ENCODE measurements at places on chromosomes 6 and 20.

- DNase-seq: no peak
These were observed 107.9 kb downstream of the BANF2 start for GRCh38 chr20:17807651-17808050.

DNA sequence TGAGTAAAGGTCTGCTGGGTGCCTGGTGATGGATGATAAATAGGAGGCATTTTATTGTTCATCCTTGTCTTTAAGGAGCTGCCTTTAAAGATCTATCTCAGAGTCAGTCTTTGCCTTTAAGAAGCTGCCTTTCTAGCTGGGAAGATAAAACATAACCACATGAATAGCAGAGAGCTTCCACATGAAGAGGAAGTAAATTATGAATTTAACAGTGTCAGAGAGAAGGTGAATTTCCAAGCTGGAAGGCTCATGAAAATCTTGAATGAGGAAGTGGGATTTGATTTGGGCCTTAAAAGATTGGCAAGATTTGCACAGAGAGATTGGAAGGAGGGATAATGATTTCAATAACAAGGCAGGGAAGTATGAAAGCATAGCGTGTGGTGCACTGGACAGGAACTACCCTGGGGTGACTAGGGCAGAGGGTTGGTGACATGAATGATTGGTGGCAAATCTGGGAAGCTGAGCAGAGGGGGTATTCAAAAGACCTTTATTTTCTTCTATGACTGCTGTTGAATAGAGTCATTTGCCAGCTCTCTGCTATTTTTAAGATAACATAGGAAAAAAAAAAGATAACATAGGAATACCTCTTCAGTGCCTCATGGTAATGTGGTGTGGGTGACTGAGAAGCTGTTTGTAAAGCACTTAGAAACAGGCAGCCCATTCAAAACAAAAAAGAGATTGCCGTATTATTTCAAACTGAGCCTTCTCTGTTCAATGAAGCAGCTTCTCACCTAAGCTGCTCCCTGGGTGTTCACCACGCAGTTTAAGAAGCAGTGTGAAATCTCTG lies 591.6 kb downstream of the PKHD1 start:
- no peak for DNase-seq

- DNase-seq: no peak
These were observed 32.8 kb upstream of the ENPP5 start for GRCh38 chr6:46203391-46204177.

DNA sequence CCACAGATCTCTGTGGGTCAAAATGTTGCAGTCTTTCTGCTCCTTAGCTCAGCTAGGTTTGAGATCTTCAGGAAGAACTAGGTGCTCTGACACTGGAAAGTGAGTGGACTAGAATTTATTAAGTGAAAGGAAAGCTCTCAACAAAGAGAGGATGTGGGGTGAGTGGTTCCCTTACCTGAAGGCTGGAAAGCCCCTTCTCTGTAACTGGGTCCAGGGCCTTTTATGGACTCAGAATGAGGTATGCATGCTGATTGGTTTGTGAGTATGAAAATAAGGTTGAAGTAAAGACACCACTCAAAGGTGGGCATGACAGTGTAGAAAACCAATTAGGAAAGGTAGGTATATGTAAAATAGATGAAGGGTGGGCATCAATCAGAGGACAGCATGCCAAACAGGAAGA lies 485.5 kb downstream of the CD109 start:
- DNase-seq: no peak

DNA sequence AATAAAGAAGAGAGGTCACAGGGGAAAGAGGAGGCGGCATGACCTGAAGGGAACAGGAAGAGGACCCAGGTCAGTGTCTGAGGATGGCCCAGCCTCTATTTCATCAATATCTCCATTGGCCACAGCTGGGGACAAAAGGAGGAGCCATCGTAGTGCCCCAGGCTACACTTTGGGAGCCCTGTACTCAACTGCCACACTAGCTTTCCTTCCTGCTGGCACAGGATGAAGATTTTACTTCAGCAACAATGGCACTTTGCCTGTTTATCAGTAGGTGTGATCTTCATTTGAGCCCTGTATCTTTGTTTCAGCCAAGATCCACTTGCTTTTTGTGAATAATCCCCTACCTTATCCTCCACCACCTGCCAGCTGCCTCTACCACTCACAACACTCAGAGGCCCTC lies 35.4 kb upstream of the RCAN2 start:
- no peak for DNase-seq

DNA sequence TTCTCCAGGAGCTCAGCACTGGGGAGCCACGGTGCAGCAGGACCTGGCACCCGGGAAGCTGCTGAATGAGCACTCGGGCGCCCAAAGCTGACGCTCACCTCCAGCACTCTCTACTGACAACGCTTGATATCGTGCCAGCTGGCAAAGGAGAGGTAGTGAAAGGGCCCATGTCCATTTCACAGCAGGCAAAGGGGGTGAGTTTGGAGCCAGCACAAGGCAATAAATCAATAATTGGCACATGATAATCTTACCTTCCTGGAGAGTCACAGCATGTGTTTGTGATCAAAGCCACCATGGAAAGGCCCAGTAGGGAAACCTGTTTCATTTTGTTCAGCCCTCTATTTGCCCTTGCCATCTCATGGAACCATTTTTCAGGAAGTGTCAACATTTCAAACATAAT lies 23.3 kb upstream of the SMIM26 start:
- DNase-seq: no peak

DNA sequence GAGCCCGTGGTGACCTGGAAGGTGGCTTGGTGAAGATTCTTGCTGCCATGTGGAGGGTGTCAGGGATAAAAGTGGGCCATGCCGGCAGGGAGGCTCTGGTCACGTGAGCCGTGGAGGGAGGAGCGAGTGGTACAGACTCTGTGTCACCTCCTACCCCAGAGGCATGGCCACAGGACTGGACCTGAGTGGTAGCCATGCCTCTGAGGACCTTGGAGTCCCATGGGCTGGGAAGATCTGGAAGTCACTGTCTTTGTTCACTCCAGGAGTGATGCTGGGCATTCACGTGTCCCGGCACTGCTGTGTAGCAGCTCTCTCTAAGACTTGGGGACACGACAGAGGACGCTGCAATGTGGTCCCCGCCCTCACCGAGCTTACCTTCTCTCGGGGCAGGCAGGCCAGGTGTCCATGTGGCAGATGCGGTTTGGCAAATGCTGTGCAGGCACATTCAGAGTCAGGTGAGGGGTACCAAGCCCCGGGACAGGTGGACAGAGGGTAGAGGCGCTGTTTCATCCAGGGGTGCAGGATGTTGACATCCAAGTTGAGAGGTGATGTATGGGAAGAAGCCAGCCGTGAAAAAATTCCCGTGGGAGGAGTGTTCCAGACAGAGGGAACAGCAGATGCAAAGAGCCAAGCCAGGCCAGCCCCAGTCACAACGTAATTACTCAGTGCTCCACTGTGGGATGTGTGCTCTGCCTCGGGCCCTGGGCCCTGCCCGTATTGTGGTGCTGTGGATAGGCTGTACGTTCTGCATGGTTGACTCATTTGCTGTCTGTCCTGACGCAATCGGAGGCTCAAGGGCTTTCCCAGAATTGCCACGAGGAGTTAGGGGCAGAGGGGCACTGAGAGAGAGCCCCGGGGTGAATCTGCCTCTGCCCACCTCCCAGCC lies 307.8 kb downstream of the TAF4 start:
- no peak for DNase-seq

GRCh38 chr6:169841907-169842606 lies 90.6 kb downstream of the ERMARD start:
- DNase-seq: no peak

DNA sequence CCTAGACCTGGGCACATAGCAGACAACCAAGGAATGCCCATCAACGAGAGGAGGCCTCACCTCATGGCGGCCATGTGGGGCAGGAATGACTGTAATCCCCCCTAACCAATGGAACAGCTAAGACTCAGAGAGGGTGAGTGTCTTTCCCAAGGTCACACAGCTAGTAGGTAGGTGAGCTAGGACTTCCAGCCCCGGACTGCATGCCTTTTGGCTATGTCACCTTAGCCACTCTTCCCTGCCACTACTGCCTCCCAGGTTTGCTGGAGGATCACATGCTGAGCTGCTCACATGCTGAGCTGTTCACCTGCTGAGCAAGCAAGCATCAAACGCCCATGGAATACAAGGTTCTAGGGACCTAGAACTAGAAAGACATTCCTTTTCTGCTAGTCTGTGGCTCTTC lies 188.5 kb upstream of the PMEPA1 start:
- no peak for DNase-seq

DNA sequence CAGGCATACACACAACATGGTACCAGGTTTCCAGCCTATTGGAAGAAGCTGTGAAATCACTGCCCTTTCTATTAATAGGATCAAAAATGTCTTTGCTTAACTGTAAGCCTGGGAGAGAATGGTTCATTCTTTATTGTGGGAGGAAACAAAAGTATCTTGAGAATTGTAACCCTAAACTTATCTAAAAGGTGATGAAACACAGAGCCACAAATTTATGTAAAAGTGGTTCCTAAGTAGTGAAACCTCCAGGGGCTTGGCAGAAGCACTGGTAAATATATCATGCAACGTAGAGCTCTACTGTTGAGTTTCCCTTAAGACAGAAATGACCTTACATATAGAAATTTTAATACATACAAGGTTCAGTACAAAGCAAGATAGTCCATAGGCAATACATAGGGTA lies 17.2 kb upstream of the NOX3 start:
- DNase-seq: no peak

DNA sequence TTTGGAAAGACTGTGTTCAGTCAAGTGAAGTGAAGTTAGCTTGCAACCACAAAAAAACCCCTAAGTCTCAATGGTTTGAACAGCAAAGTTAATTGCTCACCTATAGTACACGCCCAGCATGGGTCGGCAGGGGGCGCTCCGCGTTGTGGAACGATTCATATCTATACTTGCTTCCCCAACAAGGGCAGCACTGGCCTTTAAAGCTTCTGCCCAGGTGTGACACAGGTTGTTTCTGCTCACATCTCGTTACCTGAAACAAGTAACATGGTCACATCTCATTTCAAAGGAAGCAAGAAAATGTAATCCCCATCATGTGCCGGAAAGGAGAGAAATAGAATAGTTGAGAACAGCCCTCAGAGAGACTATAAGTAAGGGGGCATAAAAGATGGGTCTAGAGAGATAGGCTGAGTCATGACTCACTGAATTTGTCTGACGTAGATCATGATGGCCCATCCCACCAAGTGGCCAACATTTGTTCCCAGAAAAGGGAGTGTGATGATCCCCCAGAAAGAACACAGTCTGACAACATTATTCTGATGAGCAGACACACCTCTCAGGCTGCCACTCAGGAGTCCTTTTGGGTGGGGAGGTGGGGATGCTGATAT lies 29.0 kb downstream of the HNF4A start:
- no peak for DNase-seq

DNA sequence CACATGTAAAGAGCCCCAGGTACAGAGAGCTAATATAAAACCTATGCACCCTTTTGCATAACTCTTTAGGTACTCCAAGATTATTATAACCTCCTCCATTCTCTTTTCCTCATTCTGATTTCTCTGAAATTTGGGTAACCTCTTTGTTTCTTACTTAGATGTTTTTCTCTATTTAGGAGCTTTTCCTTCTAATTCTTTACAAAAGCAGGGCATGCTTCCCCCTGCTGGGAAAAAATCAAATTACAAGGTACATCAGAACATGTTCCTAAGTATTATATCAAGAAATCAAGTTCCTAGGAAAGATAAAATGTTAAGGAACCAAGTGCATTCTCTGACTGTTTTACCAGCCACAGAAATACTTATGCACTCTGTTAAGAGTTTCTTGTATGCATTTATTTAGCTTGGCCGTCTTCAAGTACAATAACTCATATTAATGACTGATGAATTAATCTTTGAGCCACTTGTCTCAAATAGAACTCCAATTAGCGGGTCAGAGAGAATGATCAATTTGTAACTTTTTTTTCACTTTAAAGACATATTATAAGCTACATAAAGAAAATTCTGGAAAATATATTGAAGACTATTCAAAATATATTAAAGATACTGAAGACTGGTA lies 2.1 kb downstream of the KHDRBS2 start:
- no peak for DNase-seq

DNA sequence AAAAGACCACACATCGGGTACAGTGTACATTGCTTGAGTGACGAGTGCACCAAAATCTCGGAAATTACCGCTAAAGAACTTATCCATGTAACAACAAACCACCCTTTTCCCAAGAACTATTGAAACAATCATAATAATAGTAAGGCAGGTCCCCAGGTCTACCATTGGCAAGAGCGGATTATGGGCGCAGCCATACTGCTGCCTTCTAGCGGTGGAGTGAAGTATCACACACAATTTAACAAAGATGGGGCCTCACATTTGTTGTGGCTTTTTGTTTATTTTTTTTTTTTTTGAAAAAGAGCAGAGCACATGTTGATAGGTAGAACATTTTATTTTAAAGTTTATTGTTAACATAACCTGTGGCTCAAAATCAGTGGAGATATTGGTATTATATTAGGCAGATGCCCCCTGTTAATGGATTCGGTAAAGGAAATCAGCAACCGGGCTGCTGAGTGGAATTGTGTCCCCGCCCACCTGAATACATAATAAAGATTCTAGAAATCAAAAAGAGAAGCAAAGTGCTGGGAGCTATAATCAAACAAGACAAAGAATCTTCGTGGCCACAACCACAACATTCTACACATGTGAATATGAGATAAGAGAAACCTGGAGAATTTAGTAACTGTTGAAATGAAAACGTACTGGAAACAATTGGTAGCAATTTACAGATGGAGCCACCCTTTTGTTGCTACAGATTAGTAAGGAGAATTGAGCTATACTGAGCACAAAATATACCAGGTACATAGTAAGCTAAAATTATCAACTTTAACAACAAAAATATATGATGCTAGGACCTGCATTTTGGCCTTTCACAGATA lies 94.2 kb upstream of the EXOC2 start:
- DNase-seq: no peak

GRCh38 chr6:163352011-163352685 lies 62.4 kb upstream of the QKI start:
- DNase-seq: no peak

- no peak for DNase-seq
These were observed 136.9 kb downstream of the PREX1 start for GRCh38 chr20:48690888-48691287.

- DNase-seq: no peak
These were observed 48.7 kb upstream of the EXOC2 start for GRCh38 chr6:741410-742339.

- no peak for DNase-seq
These were observed 34.5 kb downstream of the NUP153 start for GRCh38 chr6:17672064-17672718.

- DNase-seq: no peak
These were observed 155.5 kb upstream of the DST start for GRCh38 chr6:56798163-56798562.

GRCh38 chr20:41456351-41456750 lies 89.7 kb upstream of the EMILIN3 start:
- no peak for DNase-seq

DNA sequence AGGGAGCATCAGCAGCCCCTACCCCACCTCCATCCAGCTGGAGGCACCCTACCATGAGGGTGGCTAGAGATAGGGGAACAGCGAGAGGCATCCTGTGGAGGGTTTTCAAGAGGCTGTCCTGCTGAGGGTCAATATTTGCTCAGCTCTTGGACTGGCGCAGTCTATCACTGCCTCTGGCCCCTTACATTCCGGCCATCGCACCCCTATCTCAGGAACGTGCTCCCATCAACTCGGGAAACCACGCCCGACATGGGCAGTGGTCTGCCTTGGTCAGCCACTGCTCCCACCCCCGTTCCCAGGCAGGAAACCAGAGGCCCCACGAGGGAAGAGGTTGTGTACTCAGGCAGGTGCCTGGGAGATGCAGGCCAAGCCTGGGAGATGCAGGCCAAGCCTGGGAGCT lies 57.9 kb downstream of the VEGFA start:
- no peak for DNase-seq

All from cortex of kidney (tissue), 1 donor.